ENCODE measurements at places on chromosomes 4 and X. TPM values are rescaled to one million over a fixed set of nuclear protein-coding genes. Genes with fewer than 3 reads are reported as not detected.

DNA sequence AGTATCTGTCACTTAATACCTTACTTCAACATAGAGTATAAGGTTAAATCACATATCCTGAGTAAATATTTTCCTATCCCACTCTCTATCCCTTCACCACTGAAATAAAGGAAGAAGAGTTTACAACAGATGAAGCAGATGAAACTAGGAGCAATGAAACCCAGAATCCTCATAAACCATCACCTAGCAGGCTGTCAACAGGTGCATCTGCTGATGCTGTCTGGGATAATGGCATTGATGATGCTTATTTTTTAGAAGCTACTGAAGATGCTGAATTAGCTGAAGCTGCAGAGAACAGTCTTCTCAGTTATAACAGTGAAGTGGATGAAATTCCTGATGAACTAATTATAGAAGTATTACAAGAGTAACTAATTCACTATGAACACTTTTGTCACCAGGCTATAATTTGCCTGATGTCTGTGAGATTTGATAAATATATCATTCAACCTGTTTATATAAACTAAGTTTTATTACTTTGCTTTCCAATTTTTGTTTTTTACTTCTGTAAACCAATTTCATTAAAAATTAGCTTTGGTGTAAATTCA lies 39.4 kb downstream of the CENPU start:
- DNase-seq = no peak

GRCh38 chr4:36038491-36038890 lies 205.8 kb downstream of the ARAP2 start:
- no peak for DNase-seq

DNA sequence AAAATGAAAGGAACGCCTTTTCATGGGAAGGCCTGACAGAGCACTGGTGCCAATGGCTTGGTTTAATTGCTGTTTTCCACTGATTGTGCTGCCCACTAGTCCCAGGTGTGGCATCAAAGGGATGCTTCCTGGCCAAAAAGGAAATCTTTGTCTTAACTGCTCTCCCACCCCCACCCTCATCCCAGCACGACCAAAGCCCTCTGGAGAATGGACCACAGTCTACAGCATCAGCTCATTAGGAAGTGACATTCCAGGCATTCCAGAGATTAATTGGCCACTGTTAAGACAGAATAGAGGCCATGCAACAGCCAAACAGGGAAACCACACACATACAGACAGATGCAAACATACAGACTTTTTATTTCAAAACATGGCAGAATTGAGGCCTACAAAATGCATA lies 143.2 kb downstream of the LHFPL1 start:
- no peak for DNase-seq

DNA sequence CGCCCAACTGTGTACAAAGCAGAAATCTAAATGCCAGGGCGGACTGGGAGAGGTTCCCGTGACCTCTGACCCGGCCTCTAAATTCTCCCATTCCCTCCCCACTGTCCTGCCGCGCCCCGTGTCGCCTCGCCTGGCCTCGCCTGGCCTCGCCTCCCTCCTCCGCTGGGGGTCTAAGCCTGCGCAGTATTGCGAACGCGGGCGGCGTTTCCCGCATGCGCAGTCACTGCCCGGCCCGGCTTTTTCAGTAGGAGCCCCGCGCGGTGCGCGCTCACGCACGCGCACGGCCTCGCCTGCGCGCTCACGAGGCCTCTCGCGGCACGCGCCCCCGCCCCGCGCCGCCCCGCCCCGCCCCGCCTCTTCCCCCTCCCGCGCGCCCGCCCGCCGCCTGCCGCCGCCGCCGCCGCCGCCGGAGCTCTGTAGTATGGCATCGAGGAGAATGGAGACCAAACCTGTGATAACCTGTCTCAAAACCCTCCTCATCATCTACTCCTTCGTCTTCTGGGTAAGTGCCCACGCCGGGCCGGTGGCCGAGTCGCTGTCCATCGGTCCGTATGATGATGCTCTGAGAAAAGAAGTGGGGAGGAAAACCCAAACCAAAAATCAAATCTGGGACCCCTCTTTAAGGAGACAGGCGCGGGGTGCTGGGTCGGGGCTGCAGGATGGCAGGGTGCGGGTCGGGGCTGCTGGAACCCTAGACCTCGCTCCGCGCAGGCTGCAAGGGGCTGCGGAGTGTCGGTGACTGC lies at the start of gene TSPAN7:
TSS of gene TSPAN7 (plus strand) at position 417 of the 743 bp plus-strand sequence. CDS start at position 422, 5 bp downstream.
- DNase-seq = peak; percentile 59

- DNase-seq = no peak
These were observed 60.6 kb downstream of the NBDY start for GRCh38 chrX:56789518-56790070.

- DNase-seq = no peak
These were observed 27.5 kb downstream of the RUFY3 start for GRCh38 chr4:70749313-70749712.

GRCh38 chrX:65772842-65773241 lies 105.4 kb downstream of the MSN start:
- DNase-seq = no peak

GRCh38 chrX:134737061-134737460 lies 78.8 kb upstream of the PLAC1 start:
- no peak for DNase-seq

GRCh38 chrX:149151805-149152757 lies 353.0 kb downstream of the IDS start:
- DNase-seq = no peak

DNA sequence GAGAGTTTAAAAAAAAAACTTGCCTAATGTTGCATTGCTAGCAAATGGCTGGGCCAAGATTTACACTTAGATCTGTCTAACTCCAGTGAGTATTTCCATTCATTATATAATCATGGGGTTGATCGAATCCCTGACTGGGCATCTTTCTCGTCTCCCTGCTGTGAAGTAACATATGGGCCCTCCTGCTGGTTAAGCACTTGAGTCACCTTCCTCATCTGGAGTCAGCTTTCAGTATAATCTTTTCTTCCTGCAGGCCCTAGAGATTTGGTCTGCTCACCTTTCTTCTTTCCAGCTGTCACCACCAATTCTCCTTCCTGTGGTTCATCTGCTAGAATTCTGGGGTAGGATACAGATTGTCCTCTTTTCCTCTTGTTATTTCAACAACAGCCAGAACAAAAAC lies 41.6 kb downstream of the TIGD2 start:
- DNase-seq = no peak

DNA sequence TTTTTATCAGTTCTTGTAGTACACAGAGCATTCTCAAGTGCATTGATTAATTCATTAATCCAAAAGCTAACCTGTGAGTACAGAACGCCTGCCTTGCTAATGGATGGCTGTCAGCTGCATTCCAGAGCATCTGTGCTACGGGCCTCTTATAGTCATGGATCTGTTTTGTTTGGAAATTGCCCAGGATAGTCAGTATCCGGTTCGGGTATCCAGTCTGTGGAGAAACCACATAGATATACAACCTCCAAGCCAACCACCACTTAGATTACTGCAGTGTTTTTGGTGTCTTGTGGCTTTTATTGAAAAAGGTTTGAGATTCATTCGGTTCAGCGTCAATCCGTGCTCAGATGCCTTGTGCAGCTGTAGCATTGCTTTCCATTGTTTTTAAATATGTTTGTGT lies 4.0 kb downstream of the LAP3 start:
- DNase-seq = no peak

GRCh38 chrX:42219231-42219630 lies 295.9 kb upstream of the CASK start:
- DNase-seq = no peak

- no peak for DNase-seq
These were observed 57.3 kb upstream of the CXCL8 start for GRCh38 chr4:73683033-73683432.

DNA sequence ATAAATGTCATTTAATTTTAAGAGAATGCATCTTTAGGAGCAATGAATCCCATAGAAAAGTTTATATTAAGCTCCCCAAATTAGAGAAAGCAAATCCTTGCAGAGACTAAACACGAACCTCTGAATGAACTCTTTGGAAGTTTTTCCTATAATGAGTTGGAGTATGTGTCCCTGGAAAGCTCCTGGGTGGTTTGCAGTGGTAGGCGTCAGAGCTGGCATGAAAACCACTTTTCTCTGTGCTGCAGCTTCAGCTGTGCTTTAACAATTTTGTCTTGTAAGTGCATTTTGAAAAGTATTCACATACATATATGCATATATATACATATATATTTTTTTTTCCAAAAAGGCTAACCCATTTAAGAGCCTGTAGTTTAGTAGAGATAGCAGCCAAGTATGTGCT lies 148.7 kb upstream of the TBC1D9 start:
- DNase-seq = no peak

GRCh38 chr4:69054578-69055200 lies 41.6 kb upstream of the UGT2B7 start:
- DNase-seq = no peak

- DNase-seq = no peak
These were observed 71.4 kb upstream of the ADGRA3 start for GRCh38 chr4:22587253-22587652.

DNA sequence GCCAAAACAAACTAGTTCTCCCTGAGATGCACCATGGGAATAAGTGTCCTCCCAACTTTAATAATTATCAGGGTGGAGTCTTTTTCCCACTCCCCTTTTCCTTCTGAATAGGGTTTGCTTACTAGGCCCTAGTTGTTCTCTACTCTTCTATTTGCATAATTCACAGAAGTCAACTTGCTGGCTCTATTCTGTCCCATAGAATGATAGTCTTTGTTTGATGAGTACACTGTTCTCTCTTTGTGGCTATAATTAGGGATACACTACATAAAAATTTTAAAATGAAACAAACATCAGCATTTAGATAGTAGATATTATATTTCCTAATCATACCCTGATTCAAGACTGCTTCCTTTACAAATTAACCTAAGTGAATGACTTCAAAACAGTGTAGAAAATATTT lies 10.3 kb downstream of the PDHA2 start:
- no peak for DNase-seq

GRCh38 chrX:77561372-77561771 lies 114.2 kb downstream of the FGF16 start:
- no peak for DNase-seq

DNA sequence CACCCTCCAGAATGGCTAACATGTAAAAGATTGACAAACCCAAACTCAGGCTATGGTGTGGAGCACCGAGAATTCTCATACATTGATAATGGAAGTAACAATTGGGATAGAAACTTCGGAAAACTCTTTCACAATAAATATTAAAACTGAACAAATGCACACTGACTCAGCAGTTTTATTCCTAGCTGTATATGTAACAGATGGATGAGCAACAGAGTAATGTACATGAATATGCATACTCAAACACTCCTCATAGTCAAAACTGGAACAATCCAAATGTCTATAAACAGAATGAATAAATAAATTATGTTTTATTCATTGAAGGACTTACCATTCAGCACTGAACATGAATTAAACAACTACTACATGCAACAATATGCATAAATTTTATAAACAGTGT lies 37.1 kb upstream of the PDE5A start:
- DNase-seq = no peak

GRCh38 chr4:113026556-113026955 lies 22.9 kb upstream of the ANK2 start:
- DNase-seq = no peak

GRCh38 chr4:23947826-23948225 lies 58.0 kb upstream of the PPARGC1A start:
- no peak for DNase-seq

DNA sequence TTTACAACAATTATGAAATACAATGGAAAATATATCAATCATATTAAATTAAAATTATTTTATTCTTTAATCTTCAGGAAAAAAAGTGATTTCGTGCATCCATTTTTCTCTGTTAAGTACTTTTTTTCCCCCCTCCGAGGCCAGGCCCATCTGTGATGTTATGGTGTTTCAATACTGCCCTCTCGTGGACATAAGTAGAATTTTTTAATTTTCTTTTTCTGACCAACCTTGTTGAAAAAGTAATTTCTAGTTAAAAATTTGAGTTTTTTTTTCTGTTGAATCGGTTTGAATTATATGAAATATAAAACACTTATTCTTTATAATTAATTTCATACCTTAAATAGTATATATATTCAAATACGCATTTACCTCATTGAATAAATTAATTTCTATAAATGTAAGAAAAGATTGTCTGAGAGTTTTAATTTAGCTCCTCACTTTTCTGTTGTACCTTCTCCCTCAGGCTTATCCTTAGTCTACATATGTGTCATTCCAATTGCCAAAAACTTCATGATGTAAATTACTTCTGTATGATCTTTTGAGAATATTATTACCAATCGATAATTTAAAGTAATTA lies 175.8 kb upstream of the TECRL start:
- peak; percentile 4 for DNase-seq

- no peak for DNase-seq
These were observed 63.1 kb downstream of the SLC10A7 start for GRCh38 chr4:146458594-146458993.

GRCh38 chr4:154467886-154468285 lies 23.7 kb downstream of the DCHS2 start:
- DNase-seq = no peak

GRCh38 chr4:61182915-61183314 lies 17.2 kb upstream of the ADGRL3 start:
- DNase-seq = no peak

DNA sequence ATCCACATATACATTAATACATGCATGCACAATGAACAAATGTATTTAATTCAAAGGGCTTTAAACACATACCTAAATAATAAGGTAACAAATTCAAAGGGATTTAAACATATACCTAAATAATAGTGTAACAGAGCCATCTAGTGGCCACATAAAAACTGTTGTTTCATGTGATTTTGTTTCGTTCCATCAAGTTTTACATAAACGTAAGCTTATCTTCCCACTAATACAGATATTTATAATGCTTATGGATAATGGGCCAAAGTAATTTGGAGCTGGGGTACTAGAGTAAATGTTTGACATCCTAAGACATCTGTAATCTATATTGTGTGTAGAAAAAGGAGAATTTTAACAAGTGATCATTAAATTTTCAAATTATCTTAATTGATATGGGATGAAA lies 82.3 kb downstream of the PRSS12 start:
- DNase-seq = peak; percentile 27

DNA sequence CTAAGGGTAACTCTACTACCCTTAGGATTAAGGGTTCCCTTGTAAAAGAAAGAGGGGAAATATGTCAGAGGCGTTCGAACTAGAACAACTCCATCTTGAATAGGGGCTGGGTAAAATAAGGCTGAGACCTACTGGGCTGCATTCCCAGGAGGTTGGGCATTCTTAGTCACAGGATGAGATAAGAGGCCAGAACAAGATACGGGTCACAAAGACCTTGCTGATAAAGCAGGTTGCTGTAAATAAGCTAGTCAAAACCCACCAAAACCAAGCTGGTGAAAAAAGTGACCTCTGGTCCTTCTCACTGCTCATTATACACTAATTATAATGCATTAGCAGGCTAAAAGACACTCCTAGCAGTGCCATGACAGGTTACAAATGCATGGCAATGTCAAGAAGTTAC lies 922.0 kb downstream of the DMD start:
- DNase-seq = no peak

DNA sequence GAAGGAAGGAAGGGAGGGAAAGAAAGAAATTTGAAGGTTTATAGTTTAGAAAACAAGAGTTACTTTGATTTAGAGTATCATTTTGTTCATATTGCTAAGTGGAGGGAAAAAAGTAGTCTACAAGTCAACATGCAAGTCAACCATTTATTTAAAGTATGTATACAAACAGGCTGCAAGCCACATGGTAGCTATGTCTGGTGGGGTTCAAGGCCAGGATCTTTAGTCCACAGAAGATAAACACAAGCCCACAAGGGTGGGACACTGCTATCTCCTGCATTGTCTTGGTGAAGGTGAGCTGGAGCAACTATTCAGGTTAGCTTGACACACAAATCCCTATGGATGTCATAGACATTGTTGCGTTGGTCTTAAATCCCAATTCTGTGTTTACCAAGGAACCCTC lies 71.4 kb downstream of the ABCG2 start:
- DNase-seq = no peak

The C4orf50 gene
- polyA plus RNA-seq = 0.01 TPM

The TRPC5OS gene
- 0.11 TPM for polyA plus RNA-seq

The TMSB15A gene
- 62.7 TPM for polyA plus RNA-seq

The CPLX1 gene
- 2.1 TPM for polyA plus RNA-seq

The HEPH gene
- polyA plus RNA-seq = 64.5 TPM

The SMIM43 gene
- polyA plus RNA-seq = 0.60 TPM

Data from right renal pelvis (tissue), 4 donors.